LHCN-M2 (cell line): ENCODE measurements at places on chromosomes 6 and 20. TPM values are rescaled to one million over a fixed set of nuclear protein-coding genes. Genes with fewer than 3 reads are reported as not detected.

RHAG gene
- total RNA-seq: not detected in 2 replicates

PTCRA gene
- not detected in 2 replicates for total RNA-seq

FILIP1 gene
- under 0.01 TPM in 1 of 2 replicates, not detected in the other for total RNA-seq

CAGE1 gene
- total RNA-seq: not detected in 2 replicates

KCNQ5 gene
- total RNA-seq: 7.1 and 8.7 TPM in 2 replicates

B3GAT2 gene
- under 0.01 TPM in 1 of 2 replicates, not detected in the other for total RNA-seq

ZMYND8 gene
- 50.1 and 56.4 TPM in 2 replicates for total RNA-seq

AKAP12 gene
- 37.9 and 46.3 TPM in 2 replicates for total RNA-seq

LZTS3 gene
- total RNA-seq: 5.5 and 6.7 TPM in 2 replicates

ZC2HC1B gene
- not detected in 2 replicates for total RNA-seq

WFDC5 gene
- not detected in 2 replicates for total RNA-seq

PEX3 gene
- 23.0 and 24.4 TPM in 2 replicates for total RNA-seq

RAET1G gene
- 1.2 and 1.3 TPM in 2 replicates for total RNA-seq

SPATA25 gene
- total RNA-seq: 0.69 and 4.1 TPM in 2 replicates

TNNC2 gene
- total RNA-seq: 0.34 and 0.38 TPM in 2 replicates

TULP1 gene
- not detected in 2 replicates for total RNA-seq

ARMC2 gene
- 1.4 and 1.5 TPM in 2 replicates for total RNA-seq

HMGA1 gene
- total RNA-seq: 420 and 508 TPM in 2 replicates

BRPF3 gene
- total RNA-seq: 8.2 and 12.7 TPM in 2 replicates

RBPJL gene
- total RNA-seq: not detected in 2 replicates

PDE10A gene
- total RNA-seq: 17.9 and 21.6 TPM in 2 replicates

CPNE5 gene
- not detected in 2 replicates for total RNA-seq

MAS1 gene
- not detected in 2 replicates for total RNA-seq

HSPA1L gene
- 0.71 and 1.5 TPM in 2 replicates for total RNA-seq

NFATC2 gene
- total RNA-seq: 0.06 TPM in 2 replicates

NKX2-2 gene
- not detected in 2 replicates for total RNA-seq

CNBD2 gene
- total RNA-seq: 1.4 TPM in 2 replicates

OR12D3 gene
- total RNA-seq: not detected in 2 replicates

VGLL2 gene
- 0.19 and 0.75 TPM in 2 replicates for total RNA-seq

KHDC1L gene
- not detected in 2 replicates for total RNA-seq

COL12A1 gene
- total RNA-seq: 29.0 and 31.5 TPM in 2 replicates

IPCEF1 gene
- not detected in 2 replicates for total RNA-seq

BTBD3 gene
- total RNA-seq: 18.9 and 21.7 TPM in 2 replicates

OPN5 gene
- total RNA-seq: not detected in 2 replicates

HMGCLL1 gene
- not detected in 2 replicates for total RNA-seq

GINS1 gene
- 24.4 and 31.1 TPM in 2 replicates for total RNA-seq

POU5F1 gene
- 0.63 and 1.3 TPM in 2 replicates for total RNA-seq

RIMS4 gene
- total RNA-seq: not detected in 2 replicates

DIDO1 gene
- 29.0 and 33.1 TPM in 2 replicates for total RNA-seq

FGD2 gene
- total RNA-seq: not detected in 2 replicates

ADGB gene
- not detected in 2 replicates for total RNA-seq

BPIFB1 gene
- not detected in 2 replicates for total RNA-seq

BPI gene
- not detected in 2 replicates for total RNA-seq
